ENCODE measurements at places on chromosomes 11 and 22.

DNA sequence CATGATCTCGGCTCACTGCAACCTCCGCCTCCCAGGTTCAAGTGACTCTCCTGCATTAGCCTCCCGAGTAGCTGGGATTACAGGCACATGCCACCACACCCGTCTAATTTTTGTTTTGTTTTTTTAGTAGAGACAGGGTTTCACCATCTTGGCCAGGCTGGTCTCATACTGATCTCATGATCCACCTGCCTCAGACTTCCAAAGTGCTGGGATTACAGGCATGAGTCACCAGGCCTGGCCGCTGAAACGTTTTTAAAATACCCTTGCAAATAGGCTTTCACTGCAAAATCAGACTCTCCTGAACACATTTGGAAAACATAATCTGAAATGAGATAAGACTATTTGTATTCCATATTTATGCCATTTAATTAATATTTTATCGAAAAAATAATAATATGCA is 826.1 kb upstream of the CNTN5 start:
- no peak for DNase-seq

DNA sequence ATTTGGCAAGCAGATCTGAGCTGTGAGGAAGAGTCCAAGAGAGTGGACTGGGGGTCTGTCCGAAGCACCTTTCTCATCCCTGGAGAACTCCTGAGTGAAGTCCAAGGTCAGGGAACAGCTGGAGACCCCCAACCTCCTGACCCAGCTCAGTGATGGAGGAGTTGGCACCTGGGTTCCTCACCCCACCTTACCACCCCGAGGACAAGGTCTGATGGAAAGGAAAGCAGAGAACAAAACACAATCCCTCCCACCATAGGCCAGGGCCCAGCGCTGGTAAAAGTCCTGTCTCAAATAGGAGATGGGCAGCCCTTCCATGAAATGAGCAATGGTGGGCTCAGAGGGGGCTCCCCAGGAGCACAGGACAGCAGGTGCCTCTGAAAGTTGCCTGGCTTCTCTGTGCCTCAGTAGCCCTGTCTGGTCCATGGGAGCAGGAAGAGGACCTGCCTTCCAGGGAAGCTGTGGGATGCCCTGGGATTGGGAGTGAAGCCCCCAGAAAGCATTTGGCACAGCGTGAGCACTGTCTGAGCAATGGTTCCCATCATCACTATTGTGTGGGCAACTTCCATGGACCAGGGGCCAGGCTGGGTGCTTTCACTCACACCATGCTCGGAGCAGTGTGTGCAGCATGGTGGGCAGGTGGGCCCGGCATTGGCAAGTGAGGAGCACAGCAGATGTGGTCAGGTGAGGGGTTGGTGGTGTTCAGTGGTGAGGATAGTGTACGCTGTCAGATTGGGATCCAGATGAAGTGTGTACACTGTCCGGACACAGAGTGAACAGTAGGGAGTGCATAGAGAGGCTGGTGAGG is 7.5 kb downstream of the TRIM29 start:
- no peak for DNase-seq

DNA sequence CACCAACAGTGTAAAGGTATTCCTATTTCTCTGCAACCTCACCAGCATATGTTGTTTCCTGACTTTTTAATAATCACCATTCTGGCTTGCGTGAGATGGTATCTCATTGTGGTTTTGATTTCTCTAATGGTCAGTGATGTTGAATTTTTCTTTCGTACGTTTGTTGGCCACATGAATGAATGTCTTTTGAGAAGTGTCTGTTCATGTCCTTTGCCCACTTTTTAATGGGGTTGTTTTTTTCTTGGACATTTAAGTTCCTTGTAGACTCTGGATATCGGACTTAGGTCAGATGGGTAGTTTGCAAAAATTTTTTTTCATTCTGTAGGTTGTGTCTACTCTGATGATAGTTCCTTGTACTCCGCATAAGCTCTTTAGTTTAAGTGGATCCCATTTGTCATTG is 22.8 kb downstream of the USP35 start:
- no peak for DNase-seq

GRCh38 chr22:46748908-46749675 is 11.0 kb upstream of the CERK start:
- no peak for DNase-seq

GRCh38 chr22:37196539-37197450 is 8.7 kb upstream of the C1QTNF6 start:
- no peak for DNase-seq
